ENCODE measurements at places on chromosomes 2 and 18.

GRCh38 chr2:150075831-150076230, 411.6 kb downstream of the RND3 start:
- DNase-seq, result no peak

DNA sequence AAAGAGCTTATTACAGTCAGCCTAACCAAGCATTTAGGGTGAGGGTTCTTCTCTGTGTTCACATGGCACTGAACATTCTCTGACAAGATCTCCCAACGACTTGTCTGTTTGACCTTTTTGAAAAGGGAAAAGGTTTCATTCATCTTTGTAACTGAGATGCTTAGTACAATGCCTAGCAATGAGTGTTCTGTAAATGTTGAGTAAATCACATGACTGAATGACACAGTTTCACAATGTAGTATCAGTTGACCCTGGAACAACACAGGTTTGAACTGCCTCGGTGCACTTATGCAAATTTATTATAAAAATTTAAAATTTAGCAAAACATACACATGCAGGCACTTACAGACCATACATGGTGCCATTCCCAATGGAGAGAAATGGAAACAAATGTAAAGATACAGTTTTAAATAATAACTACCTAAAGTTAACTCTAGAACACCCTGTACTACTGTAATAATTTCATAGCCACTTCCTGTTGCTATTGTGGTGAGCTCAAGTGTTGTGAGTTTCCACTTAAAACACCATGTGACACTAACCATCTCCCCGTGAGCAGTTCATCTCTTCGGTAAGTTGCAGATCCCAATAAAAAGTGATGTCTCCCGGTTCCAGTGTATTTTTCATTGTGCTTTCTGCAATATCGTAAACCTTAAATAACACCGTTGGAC, 34.1 kb upstream of the VWC2L start:
- no peak for DNase-seq

DNA sequence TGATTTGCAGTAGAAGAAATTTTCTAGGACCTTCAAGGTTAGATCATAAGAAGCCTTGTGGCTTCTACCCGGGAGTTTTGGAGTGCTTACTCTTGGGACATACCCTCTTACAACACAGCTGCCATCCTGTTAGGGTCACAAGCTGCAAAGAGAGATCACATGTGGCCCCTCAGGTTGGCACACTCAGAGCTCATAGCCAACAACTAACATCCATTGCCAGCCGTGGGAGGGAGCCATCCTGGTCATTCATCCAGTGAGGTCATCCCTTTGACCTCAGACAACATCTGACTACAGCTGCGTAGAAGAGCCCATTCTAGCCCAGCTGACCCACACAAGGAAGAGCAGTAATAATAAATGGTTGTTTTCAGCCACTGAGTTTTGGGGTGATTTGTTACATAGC, 76.9 kb upstream of the NABP1 start:
- no peak for DNase-seq

DNA sequence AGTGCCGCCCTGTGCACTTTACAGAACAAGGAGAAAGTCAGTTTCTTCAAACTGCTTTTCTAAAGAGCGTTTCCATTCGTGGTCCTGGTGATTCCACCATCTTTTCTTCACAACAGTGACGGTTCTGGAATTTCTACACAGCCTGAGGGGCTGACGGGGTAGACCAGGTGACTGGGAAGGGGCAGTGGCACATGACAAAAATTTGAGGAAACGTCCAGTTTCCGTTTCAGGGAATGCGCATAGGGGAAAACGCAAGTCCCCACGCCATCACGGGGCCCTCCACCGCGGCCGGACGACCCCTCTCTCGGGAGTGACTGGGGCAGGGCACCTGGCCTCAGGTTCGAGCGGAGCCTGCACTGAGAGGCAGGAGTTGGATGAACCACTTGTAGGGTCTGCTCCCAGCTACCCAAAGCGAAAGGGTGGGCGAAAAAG, 980 bp upstream of the SPTBN1 start:
- DNase-seq, result no peak

DNA sequence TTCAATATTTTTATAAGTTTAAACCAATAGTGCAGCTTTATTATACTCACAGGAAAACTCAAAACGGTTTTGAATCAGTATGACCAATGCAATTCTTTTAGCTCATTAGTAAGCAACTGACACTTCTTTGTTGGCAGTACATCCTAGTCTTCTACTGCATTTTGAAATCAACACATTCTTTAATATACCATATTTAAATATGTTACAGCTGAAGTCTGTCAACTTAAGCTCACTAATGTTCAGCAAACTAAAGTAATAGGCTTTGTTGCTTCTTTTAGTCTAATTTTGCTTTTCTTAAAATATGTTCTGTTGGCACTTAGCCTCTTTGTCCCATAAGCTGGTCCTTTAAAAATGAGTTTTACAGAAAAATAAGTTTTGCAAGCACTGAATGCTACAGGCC, 55.4 kb upstream of the CCBE1 start:
- DNase-seq, result no peak

- no peak for DNase-seq
Observed at GRCh38 chr2:239035997-239036731, 188.3 kb downstream of the TWIST2 start.

- DNase-seq, result no peak
Observed at GRCh38 chr2:172672114-172672513, 63.5 kb upstream of the RAPGEF4 start.

DNA sequence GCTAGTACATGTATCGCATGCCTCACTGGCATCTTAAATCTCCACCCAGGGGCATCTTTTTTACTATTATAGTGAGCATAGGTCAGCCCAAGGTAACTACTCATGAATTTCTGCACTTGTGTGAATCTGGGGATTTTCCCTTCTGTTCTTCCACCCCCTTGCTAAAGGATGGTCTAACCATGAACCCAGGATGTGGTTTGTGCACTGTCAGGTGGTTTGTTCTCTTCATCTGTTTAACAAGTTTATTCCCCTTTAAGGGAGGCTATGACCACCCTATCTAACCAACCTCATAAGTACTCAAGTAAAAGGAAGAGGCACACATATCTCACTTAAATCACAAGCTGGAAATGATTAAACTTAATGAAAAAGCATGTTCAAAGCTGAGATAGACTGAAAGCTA, 243.0 kb downstream of the RPRM start:
- no peak for DNase-seq

DNA sequence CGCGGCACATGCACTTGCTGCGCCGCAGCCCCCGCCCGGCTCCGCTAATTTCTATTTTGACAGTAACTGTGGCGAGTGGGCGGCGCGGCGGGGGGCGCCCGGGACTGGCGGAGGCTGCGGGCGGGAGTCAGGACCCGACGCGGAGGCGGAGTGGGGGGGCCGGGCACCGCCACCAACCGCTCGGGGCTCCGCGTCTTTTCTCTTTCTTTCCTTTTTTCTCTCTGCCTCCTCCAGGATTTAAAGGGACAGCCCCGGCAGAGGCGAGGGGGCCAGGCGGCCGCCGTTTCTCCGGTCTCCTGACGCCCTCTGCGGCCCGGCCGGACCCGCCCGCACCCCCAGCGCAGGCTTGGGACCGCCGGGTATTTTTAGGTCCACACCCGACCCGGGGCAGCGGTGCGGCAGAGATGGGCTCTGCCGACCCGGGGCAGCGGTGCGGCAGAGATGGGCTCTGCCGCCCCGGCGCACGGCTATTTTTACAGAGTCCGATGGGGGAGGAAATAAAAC, 460 bp upstream of the ZBTB7C start:
- no peak for DNase-seq

DNA sequence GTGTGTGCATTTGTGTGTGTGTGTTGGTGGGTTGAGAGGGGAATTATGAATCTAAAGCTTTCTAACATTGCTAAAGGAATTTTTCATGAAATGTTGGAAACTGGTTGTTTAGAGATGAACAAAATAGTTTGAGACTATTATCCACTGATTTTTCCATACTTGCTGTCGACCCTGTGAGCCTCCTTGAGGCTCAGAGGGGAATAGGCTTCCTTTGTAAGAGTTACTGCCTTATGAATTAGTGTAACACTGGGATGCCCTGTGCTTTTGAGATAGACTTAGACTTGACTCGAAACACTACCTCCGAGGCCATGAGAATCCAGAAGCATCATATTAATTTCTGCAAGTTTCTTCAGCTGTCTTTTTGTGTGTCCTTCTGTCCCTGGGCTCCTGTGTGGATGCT, 37.9 kb downstream of the AQP4 start:
- DNase-seq, result no peak

DNA sequence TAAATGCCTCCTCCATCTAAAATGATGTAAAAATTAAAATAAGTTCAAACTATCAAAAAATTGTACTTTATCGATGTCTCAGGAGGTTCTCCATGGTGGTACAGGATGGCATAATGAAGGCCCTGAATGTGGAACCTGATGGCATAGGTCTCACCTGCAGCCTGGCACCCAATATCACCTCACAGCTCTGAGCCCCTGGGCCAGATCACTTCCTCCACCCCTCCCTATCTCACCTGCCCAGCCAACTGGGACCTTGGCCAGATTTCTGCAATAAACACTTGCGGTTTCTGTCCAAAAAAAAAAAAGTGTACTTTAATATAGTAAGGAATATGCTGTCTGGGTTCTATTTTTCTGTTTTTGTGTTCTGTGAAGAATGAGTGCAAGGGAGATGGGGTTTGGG, 6.7 kb upstream of the RBM45 start:
- no peak for DNase-seq

DNA sequence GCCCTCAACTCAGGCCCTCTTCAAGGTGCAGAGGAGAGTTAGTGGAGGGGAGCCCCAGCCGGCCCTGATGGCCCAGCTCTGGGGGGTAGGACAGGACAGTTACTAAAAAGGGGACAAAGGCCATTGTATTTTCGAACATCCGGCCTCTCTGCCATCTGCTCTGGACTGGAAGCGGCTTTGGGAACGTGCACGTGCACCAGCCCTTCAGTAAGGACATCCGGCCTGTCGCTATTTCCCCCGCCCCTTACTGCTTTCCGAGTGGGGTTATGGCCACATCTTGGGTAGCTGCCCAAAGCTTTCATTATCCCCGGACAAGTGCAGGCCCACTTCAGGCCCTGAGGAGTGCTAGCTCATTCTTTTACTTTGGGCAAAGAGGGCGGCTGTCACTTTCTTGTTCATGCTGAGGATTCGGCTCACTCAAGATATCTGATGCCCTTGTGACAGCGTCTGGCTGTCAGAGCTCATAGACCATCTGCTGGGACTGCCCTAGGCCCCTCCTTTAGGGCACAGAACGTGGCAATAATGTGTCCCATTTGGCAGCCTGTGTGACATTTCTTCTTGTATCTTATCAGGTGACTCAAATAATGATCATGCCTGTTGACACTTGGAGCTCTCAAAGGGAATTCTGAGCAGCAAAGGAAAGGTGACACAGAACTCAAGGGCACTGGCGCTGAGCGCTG, 17.5 kb downstream of the SLC4A3 start:
- DNase-seq, result no peak

- no peak for DNase-seq
Observed at GRCh38 chr18:9985641-9986040, 71.8 kb downstream of the VAPA start.

DNA sequence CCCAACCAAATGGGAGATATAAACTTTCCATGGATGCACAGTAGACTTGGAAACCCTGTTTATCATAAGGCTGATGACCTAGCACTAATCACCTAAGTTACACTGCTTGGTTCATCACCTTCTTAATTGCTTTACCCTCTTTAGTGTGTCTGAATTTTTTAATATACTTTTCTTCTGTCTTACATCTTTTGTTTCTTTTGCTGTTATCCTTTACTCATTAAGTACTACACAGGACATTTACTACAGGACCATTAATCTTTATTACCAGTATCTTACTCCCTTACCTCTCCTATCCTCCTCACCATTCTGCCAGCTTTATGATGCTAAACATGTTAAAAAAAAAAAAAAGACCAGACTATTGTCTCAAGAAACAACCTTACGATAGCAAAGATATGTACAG, 333.6 kb downstream of the KIAA1328 start:
- no peak for DNase-seq

GRCh38 chr18:70425236-70425635, 136.4 kb downstream of the SOCS6 start:
- DNase-seq, result no peak

DNA sequence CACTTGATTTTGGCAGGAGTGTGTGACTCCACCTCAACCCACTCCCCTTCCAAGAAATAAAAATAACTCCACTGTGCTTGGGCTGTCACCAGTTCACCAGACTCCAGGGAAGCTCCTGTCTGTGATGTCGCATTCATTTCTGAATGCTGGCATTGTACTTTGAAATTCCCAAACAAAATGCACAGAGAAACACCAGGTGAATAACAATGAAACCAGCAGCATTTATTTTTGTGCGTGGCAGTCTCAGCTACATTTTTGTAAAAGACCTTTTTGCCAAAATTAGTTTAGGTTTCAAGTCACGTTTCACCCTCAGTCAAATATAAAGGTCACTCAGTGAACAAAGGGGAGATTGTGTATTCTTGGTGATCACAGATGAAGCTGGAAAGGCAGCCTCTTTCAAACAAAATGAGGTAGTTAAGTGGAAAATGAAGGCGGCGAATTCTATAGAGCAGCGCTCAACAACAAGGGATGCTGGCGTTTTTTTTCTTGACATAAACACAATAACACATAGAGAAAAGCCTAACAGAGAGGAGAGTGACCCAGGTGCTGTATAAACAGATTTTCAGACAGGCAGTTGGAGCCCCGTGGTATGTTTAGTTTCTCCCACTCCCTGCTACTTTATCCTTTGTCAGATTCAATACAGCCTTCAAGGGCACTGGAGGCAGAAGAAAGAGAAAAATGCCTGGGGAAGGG, 210.3 kb upstream of the GCFC2 start:
- no peak for DNase-seq

- DNase-seq, result no peak
Observed at GRCh38 chr2:159030674-159031380, 62.4 kb downstream of the TANC1 start.

GRCh38 chr2:9685637-9686036, 54.8 kb upstream of the YWHAQ start:
- DNase-seq, result no peak

DNA sequence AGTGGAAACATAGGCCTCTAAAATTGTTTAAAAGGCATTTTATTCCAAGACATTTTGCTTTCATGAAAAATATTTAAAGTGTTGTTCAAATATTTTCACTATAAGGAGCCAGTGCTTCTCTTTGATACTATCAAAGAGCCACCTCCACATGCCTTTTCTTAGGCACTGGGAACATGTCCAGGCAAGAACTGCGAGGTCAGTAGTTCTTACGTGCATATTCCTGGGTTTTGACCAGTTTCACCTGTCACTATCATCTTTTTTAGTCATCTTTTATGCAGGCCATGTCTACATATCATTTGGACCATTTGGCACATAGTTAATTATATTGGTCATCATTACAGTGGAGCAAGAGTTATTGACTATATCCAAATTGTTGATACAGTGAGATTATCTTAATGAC, 195.3 kb downstream of the CCDC85A start:
- no peak for DNase-seq

GRCh38 chr18:48252525-48252924, 156.7 kb downstream of the ZBTB7C start:
- DNase-seq, result no peak

DNA sequence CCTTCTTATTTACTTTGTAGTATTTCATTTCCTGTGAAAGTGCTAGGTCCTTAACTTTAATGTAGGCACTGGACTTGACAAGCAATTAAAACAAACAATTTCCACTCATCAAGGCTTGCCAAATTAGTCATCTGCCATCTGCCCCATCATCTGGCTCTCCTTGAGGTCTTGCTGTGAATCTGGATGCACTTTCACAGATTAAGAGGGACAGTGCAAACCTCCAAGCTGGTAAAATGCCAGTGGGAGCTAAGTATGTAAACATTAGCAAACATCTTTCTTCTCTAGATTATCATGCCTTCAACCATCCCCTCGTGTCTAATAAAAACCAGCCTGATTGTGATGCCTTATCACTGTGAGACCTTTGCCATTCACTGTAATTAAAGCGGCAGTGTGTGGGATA, 402.9 kb downstream of the ERBB4 start:
- no peak for DNase-seq
